ENCODE measurements at places on chromosomes 4 and X.

- DNase-seq, result no peak
Observed at GRCh38 chr4:47533689-47534347, 48.7 kb downstream of the ATP10D start.

- DNase-seq, result no peak
Observed at GRCh38 chr4:19832411-19832810, 419.3 kb upstream of the SLIT2 start.

- no peak for DNase-seq
Observed at GRCh38 chrX:23783589-23784469, 856 bp downstream of the SAT1 start.

- no peak for DNase-seq
Observed at GRCh38 chr4:16524911-16525554, 298.8 kb upstream of the TAPT1 start.

DNA sequence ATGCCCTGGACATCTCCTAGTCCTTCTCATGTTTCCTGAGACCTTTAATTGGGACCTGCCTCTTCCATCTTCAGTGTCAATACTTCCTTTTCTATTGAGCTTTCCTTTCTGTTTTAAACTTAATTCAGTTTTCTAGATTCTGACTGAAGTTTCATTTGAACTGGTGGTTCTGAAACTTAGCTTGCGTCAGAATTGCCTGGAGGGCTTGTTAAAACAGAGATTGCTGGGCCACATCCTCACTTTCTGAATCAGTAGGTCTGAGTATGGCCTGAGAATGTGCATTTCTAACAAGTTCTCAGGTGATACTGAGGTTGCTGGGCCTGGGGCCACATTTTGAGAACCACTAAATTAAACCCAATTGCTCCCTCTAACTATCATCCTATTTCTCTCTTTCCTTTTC lies 152.1 kb upstream of the DGKK start:
- no peak for DNase-seq

GRCh38 chr4:53563824-53564223 lies 27.5 kb downstream of the LNX1 start:
- no peak for DNase-seq

DNA sequence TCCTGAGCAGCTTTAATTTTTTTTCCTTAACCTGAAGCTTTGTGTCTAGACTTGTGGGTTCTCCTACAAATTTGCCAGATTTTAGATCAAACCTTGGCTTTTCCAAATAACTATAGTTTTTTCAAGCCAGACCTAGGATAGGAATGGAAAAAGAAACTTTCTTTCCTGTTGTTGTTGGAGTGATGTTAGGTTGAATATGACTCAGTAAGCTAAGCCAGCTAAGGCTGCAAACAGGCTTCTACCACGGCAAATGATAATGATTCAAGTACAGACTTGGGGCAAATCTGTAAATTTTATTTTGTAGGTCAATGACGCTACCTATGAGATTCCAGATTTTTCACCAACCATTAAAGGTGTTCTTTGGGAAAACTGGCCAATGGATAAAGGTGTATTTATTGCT lies 45.6 kb downstream of the WDR19 start:
- no peak for DNase-seq

- DNase-seq, result no peak
Observed at GRCh38 chr4:1246901-1247863, 1.7 kb downstream of the CTBP1 start.

DNA sequence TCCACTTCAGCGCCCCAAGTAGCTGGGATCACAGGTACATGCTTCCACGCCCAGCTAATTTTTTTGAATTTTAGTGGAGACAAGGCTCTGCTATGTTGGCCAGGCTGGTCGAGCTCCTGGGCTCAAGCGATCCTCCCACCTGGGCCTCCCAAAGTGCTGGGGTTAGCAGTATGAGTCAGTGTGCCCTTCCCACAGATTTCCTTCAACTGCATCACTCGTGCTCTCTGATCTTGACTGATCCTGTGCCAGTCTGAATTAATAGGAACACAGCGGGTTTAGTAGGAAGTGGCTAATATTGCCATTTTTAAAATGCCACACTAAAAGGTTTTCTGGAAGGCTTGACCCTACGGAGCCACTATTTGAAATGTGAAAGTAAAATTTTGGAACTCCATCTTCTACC lies 4.3 kb upstream of the SHROOM2 start:
- DNase-seq, result no peak

DNA sequence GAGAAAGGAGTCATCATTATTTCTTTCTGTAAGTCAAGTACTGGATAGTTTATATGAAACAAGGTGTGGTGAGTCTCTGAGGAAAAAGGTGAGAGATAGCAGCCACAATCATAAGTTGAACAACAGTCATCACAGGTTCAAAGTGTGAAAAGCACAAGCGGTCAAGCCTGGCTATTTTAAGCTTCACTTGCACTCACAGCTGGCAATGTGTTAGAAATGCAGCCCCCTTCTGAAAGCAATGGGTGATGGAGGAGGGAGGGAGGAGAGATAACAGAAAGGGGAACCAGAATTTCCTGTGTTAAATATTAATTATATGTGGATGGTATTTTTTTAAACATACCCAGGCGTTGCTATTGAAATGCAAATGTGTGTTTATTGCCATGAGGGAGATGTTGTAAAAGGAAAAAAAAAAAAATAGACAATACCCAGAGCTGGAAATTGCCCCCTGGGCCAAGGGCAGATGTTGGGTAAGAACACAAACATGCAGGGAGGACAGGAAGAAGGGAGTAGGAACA lies 26.9 kb upstream of the BMP3 start:
- no peak for DNase-seq

DNA sequence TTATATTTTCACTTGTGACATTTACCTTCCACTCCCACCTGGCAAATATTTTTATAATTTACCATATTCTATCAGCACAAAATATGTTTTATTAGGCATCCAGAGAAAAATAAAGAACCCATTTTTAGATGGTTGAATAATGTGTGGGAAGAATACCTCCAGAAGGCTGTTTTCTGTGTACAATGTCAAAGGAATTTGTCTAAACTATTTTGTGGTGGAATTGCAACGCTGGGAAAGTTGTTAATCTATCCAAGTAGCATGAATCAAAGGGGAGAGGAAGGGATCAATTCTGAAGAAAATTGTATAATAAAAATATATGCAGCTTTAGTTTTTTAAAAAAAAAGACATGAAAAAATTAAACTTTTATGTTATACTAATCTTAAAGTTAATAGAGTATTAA lies 706.5 kb downstream of the FSTL5 start:
- DNase-seq, result no peak

DNA sequence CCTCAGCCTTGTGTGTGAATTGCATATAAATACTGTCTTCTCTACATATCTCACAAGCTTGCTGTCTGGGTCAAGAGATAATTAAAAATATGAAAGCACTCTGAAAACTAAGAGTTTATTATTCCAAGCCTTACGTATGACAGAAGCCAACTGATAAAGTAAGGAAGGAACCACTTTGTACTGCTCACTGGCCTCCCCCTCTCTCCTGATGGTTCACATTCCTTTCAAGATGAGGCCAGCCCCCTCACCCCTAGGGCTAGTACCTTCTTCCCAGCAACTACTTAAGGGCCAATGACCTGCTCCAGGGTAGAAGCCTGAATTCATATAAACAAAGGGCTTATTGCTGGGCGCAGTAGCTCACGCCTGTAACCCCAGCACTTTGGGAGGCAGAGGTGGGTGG lies 5.4 kb upstream of the SOWAHD start:
- DNase-seq, result no peak

- no peak for DNase-seq
Observed at GRCh38 chr4:7564242-7564641, 129.5 kb upstream of the PSAPL1 start.

DNA sequence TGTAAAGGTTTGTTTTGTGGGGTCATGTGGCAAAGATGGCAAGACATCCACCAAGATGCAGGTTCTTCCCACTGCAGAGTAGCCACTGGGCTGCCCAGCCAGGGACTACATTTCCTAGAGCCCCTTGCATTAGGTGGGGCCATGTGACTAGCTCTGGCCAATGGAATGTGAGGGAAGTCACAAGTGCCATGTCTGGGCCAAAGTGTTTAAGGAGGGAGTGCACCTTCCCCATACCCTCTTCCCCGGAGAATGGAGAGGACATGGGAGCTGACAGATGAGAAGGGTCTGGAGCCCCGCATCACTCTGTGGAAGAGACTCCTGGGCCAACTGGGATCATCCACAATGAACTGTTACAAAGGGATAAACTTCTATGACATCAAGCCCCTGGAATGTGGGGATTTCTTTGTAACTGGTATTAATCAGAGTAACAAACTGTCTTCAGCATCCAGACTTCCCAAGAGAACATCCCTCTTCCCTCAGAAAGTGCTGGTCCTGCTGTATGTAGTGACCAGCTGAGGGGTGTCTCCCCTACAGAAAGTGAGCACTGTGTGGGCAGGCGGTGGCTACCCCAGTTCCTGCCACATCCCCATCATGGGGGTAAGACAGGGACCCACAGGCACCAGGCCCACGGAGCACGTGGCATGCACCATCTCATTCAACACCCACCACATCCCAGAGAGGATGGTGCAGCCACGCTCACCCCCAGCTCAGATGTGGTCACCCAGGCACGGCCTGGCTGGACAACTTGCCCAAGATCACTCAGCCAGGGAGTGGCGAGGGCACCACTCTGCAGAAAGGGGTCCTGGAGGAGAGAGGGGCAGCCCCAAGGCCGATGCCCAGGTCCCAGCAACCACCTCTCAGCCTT lies 10.9 kb downstream of the PPP2R2C start:
- no peak for DNase-seq

GRCh38 chr4:104494185-104494584 lies 509 bp downstream of the CXXC4 start:
- DNase-seq, result no peak

- no peak for DNase-seq
Observed at GRCh38 chrX:126550816-126551215, 1.8 kb downstream of the DCAF12L1 start.

GRCh38 chr4:173449380-173449717 lies 50.4 kb upstream of the SCRG1 start:
- DNase-seq, result no peak

DNA sequence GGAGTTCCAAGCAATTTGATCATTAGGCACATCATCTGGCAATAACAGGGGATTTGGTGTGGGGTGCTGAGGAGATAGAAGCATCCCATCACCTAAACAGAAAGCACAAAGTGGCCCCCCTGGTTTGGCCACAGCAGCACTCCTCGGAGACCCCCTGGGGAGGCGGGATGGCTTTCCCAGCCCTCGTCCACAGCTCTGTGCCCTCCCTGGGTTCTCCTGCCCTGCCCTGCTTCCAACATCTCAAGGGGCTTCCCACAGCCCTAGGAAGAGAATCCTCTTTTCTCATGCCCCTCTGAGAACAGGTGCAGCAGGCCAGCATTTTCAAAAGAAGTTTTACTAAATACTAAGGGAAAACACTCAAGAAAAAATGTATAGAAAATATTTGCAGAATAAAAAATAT lies 12.8 kb downstream of the ATP5ME start:
- DNase-seq, result no peak

DNA sequence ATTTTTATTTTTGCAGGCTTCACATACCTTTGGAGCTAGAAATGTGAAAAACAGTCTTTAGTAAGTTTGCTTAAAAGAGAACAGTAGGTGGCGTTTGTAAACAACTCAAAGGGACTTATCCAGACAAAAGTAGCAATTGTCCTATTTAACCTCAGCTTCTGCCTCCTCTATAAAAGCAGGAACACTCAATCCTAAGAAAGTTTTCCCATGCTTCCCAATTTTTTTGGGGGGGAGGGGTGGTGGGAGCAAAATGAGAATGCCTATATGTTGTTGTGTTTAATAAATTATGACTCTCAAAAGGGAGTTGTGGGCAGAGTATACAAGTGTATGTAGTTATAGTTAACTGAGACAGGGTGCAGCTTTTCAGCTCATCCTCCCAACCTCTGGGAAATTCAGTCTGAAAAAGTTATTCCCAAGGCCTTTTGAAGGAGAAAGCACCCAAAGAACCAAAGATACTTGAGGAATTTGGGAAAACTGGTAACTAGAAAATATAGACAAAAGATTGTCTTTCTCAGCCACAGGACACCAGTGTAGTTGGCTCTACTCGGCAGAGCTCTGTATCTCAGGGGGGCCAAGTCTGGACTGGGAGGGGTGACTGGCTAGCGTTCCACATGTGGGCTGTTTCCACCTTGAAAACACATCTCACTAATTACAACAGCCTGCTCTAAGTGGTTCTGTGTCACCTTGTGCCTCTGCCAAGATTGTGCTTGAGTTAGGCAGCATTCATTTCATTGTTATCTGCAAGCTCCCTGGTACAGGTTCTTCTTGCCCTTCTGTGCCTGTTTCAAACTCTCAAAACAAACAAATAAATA lies 2.8 kb downstream of the SFRP2 start:
- no peak for DNase-seq

- DNase-seq, result no peak
Observed at GRCh38 chrX:128862557-128862956, 660.7 kb downstream of the SMARCA1 start.

DNA sequence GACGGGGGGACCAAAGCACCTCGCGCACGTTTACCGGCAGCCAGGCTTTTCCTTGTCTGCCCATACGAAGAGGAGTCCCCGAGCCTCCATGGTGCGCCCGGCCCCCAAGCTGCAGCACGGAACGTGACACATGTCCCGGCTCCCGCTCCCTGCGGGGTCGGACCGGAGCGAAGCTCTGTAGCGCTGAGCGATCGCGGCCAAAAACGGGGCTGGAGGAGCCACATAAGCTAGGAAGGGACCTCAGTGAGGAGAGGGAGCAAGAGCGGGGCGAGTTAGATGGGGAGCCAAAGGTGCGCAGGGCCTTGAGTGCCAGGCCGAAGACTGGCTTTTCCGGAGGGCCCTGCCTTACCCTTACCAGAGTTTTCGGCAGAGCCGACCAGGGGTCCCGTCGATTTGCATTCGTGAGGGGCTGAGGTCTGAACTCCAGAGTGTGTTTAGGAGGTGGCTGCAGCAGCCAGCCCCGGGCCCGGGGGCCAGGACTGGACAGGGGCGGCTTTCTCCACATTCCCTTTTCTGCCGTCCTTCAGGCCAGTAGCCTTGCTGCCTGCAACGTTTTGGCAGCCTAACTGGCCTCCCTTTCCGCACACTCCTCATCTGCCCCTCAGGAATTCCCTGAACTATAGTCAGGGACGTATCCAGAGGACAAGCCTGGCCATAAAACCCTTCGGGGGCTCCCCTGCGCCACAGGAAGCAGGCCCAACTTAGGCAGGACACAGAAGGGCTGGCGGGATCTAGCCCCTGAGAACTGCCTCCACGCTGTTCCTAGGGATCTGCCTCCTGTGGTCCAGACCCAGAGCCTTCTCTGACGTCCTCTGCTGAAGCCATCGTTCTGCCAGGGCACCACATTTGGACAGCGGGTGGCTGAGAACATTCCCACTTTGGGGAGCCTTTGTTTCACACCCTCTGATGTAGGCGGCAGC lies 689 bp downstream of the SSR4 start:
- no peak for DNase-seq

All from CD4-positive, alpha-beta T cell treated with Interleukin-1 beta for 1 hour (primary cell).